ENCODE measurements at places on chromosomes 3 and 15.

GRCh38 chr3:66432767-66433521, 67.9 kb downstream of the LRIG1 start:
- no peak for DNase-seq

DNA sequence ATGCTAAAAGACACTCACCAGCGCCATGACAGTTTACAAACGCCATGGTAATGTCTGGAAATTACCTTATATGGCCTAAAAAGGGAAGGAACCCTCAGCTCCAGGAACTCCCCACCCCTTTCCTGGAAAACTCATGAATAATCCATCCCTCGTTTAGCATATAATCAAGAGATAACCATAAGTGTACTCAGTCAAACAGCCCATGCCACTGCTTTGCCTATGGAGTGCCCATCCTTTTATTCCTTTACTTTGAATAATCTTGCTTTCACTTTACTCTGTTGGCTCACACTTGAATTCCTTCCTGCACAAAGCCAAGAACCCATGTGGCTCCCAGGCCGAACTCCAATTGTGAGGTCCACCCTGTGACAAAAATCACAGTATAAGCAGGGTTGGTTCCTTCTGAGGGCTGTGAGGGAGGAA, 19.1 kb upstream of the FSTL1 start:
- DNase-seq: no peak

DNA sequence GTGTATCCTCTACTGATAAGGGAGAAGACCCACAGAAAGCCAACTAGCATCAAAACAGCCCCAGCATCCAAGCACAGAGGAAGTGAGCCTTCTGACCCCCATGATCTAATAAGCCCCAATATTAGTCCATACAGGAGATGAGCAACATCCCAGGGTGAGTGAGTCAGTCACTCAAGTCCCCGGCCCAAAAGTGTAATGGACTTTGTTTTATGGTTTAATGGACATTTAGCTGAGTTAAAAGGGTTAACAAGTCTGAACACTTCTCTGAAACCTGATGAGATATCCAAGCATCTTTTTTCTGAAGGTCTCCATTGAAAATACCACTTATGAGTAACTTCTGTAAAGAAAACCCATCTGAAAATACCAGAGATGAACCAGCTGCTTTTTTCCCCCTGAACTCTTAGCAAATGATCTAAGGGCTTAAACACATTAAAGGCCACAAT, 115.6 kb downstream of the GREM1 start:
- DNase-seq: no peak

GRCh38 chr3:48077815-48078214, 61.6 kb upstream of the MAP4 start:
- DNase-seq: no peak
